ENCODE measurements at places on chromosomes 12 and 14.

GRCh38 chr12:57470970-57471656 is 8.6 kb downstream of the ARHGAP9 start:
- peak; percentile 27 for DNase-seq

GRCh38 chr14:90489916-90490719 is 93.3 kb downstream of the CALM1 start:
- DNase-seq = peak; percentile 11

DNA sequence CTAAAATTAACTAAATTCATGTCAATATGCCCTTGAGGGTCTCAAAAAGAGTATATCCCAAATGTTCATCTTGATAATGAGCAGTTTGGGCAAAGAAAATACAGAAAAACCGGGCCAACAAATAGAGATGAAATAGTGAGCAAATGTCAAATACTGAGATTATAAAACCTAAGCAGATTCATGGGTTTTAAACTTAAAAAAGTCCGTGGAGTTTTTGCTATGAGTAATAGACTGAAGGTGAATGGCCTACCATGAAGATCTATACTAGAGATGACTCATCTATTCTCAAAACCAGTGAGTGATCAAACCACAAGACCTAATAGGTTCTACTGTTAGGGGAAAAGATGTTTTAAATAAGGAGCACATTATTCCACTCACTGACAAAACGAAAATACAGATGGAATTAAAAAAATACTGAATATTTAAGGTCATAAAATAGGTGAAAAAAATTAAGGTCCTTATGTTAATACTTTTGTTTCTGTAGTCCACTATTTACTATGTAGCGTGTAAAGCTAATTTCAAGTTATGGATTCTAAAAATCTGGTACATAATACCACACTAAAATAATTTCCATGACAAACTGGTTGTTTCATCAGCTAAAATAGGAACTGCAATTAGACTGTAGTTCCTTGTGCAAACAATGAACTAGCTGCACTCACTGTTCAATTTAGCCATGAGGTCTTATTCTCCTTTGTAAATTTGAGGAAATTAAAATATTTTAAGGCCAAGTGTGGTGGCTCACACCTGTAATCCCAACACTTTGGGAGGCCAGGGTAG is 5.0 kb downstream of the HNRNPC start:
- DNase-seq = no peak

- no peak for DNase-seq
Observed at GRCh38 chr14:71273366-71273765, 366.1 kb downstream of the PCNX1 start.

DNA sequence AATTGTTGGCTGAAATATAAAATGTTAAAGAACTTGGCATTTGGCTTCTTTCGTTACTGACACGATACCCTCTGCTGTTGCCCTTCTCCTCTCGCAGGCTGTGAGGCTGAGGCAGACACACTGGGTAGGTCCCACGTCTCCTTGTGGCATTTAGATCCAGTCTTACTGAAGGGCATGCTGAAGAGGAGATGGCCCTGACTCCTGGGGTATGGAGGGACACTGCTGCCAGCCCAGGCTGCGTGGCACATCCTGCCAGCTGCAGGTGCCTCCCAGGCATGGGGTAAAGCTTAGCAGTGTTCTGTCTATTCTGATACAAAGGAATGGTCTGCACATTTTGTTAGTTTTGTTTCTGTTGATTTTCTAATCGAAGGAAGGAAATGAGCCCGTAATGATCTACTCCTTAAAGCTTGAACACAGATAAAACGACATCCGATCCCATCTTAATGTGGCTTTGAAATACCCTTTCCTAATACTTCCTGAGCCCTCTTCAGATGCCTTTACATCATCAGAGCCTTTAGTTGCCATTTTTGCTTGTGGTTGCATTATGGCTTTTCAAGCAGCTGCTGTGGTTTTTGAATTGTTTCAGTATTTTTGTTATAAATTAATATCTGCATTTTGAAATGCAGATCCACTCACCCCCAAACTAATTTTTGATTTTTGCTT is 61.1 kb downstream of the WDR20 start:
- no peak for DNase-seq

- DNase-seq = no peak
Observed at GRCh38 chr12:52070185-52070925, 577 bp downstream of the ATG101 start.

GRCh38 chr12:86613311-86613710 is 357.1 kb upstream of the MGAT4C start:
- no peak for DNase-seq

GRCh38 chr14:68384881-68385280 is 408.0 kb downstream of the ZFP36L1 start:
- no peak for DNase-seq

- DNase-seq = no peak
Observed at GRCh38 chr12:114003286-114003685, 37.2 kb upstream of the RBM19 start.

- DNase-seq = no peak
Observed at GRCh38 chr12:104213952-104214351, 1.6 kb upstream of the TXNRD1 start.

DNA sequence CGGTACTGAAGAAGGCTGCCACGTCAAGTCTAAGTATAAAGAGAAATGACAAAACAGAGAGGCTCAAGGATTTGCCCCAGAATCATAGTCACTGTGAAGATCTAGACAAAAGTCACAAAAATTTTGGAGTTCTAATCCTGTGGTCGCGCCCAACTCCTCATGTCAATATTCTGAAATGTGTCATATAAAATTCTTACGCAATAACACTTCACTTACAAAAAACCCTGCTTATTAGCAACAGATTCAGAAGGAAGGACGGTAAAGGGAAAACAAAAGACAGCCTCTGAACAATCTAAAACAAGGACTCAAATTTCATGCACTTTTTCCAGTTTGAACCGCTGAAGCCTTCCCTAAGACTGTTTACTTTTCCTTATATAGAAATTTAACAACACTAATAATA is 94.7 kb downstream of the TSPAN8 start:
- DNase-seq = no peak

GRCh38 chr12:46218322-46219095 is 50.3 kb downstream of the SLC38A1 start:
- DNase-seq = no peak

GRCh38 chr12:122871851-122872780 is 23.8 kb downstream of the VPS37B start:
- DNase-seq = no peak

- no peak for DNase-seq
Observed at GRCh38 chr12:94073441-94074051, 74.8 kb upstream of the PLXNC1 start.

- DNase-seq = no peak
Observed at GRCh38 chr12:122471324-122472226, 29.2 kb downstream of the ZCCHC8 start.

DNA sequence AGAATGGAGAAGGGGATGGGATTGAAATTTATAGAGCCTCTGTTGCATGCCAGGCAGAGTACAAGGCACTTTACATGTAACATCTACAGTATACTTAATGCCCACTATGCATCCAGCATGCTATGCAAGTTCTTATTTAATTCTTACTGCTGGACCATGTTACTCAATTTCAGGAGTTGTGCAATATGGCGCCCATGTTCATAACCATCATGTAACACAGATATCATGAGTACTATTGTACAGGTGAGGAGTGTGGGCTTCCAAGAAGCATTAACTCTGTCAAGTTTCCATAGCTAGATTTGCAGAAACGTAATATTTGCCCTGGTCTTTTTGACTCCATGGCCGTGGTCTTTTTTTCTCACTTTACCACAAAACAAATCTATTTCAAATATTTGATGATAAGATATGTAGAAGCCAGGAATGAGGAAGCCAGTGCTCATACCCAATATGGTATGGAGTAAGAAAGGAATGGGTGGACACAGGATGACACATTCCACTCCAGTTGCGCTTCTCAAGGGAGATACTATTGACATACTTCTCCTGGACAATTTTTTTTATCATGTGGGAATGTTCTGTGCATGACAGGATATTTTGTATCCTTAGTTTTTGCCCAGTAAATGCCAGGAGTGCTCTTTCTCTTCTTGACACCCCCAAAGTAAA is 191.8 kb downstream of the C12orf75 start:
- DNase-seq = no peak

- DNase-seq = no peak
Observed at GRCh38 chr12:16166563-16167470, 110.7 kb downstream of the SLC15A5 start.

GRCh38 chr14:86450085-86450484 is 920.1 kb downstream of the FLRT2 start:
- no peak for DNase-seq

DNA sequence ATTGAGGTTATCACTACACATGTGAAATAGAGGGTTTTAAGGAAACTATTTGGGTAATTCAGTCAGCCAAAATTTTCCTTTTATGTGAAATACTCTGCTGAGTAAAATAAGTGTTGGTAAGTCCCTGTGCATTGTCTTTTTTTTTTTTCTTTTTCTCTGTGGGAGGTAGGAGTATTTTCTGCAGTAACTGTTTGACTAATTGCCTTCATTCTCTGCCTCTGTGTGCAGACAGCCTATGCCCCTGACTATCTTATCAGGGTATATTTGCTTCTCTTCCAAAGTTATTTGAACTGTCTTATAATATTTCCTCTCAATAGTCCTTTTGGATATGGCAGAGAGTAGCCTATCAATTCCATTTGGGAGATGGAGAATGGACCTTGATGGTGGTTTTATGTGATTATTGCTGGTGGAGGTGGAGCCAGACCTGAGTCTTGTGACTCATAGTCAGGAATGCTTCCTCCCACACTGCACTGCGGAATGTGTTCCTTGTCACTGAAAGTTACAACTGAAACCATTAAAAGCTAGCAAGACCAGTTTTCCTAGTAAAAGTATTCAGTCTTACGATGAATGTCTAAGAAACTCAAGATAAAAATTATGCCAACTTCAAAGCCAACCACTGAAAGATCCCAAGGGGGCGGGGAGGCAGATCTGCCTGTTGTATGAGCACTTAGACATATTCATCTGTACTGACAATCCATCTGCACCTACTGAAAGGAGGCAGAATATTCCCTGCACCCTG is 40.9 kb upstream of the STXBP6 start:
- no peak for DNase-seq

- DNase-seq = no peak
Observed at GRCh38 chr12:12930633-12931219, 21.2 kb downstream of the GPRC5D start.

DNA sequence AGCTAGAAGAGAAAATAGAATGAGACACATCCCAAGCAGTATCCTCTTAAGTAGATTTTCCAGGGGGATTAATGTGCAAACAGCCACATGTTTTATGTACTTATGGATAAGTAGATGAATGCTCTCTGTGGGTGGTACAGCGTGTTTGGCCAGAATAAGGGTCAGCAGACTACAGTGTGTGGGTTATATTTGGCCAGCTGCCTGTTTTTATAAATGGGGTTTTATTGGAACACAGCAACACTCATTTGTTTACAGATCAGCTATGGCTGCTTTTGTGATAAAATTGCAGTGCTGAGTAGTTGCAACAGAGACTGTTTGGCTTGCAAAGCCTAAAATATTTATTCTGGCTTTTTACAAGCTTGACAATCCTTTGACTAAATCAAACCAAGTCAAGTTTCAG is 780.2 kb upstream of the SEL1L start:
- DNase-seq = no peak

DNA sequence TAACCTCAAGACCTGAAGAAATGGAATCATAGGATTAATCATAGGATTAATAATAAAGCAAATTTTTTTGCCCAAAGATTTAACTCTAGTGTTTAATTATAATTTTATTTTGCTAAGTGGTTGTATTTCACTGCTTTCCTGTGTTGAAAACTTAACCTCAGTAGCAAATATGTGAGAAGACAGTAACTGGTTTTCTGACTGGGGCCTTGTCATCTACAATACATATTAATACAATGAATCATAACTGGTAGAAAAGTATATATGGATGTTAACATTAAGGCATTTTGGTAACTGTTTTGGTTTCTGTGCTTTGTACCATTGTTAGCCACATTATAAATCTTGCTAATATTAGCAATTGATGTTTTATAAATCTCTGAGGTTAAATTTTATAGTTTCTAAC is 92.2 kb downstream of the ACSS3 start:
- no peak for DNase-seq

GRCh38 chr14:105271224-105271890 is 23.0 kb downstream of the BTBD6 start:
- no peak for DNase-seq

GRCh38 chr14:63788011-63788933 is 60.4 kb upstream of the SGPP1 start:
- no peak for DNase-seq

DNA sequence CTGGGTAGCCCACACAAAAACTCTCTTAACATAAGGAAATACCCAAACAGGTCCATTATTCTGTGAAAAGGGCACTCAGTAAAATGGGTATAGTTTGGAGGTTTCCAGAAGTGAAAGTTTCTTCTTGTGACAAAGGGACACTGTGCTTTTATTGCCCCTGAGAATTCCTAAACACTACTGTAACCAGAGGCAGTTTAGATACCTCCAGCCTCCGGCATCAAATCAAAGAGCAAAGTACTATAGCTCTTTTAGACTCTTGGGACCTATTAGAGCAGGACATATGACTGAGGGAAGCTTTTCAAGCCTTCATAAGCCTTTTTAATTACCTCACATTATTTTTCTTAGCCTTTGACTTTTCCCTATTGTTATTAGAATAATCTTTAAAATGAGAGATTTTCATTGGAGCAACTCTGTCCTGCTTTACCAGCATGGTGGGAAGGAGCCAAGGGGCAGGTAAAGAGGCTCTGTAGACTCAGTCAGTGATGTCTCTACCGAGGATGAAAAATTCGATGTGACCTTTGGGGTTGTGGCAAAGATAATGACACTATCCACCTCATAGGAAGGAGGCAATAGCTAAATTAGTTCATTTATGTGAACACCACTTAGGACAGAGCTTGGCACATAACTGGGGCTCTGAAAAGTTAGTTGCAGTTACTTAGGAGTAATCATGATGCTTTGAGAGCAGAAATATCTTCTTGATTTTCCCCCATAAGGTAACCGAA is 85.1 kb downstream of the IFNG start:
- no peak for DNase-seq

GRCh38 chr12:4293966-4294505 is 20.5 kb downstream of the CCND2 start:
- no peak for DNase-seq

GRCh38 chr14:104865081-104865630 is at the start of gene CEP170B:
Gene CEP170B (plus strand): TSS chr14:104865268. CDS start chr14:104868451, 3,183 bp downstream.
- DNase-seq = no peak

GRCh38 chr12:114672817-114673168 is 11.2 kb downstream of the TBX3 start:
- no peak for DNase-seq

- no peak for DNase-seq
Observed at GRCh38 chr12:40149673-40150260, 43.9 kb upstream of the SLC2A13 start.

DNA sequence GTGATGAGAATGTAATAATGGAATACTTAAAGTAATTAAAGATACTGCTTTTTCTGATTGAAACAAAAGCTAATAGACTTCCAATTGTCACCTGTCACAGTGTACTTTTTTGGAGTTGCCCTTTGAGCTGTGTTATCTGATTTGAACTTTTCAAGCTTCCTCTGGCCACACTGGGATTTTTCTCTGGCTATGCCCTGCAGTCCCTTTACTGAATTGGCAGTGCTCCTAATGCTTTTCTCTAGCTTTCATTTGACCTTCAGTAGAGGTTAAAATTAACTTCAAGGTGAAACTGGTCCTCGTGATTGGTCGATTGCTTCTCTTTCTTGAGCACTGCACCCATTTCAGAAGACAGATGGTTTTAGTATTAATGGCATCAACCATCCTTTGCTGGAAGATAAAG is 89.2 kb downstream of the CRADD start:
- DNase-seq = no peak

GRCh38 chr14:19771895-19772430 is 1.3 kb upstream of the OR4M1 start:
- DNase-seq = no peak

- DNase-seq = no peak
Observed at GRCh38 chr12:52769354-52769753, 7.8 kb downstream of the KRT76 start.

- DNase-seq = no peak
Observed at GRCh38 chr12:106910202-106910601, 45.5 kb upstream of the TMEM263 start.

All from chondrocyte (in vitro differentiated cells).